ENCODE measurements at places on chromosomes 13 and 19.
A peak's percentile ranks its signal among the peaks of the same experiment; 100 is the strongest.

- no peak for DNase-seq
Measured at GRCh38 chr19:21127001-21127400, 14.8 kb upstream of the ZNF431 start.

DNA sequence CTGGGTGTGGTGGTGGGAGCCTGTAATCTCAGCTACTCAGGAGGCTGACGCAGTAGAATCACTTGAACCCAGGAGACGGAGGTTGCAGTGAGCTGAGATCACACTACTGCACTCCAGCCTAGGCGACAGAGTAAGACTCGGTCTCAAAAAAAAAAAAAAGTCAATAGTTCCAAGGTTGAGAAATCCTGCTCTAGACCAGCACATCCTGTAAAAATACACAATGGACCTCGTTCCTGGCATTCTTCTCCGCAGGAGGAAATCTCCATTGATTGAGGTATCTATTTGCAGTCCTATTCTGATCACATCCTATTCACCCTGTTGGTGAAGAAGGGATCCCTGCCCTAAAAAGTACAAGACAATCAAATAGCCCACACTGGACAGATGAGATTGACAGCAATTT lies 15.2 kb downstream of the ZFP14 start:
- DNase-seq: no peak

DNA sequence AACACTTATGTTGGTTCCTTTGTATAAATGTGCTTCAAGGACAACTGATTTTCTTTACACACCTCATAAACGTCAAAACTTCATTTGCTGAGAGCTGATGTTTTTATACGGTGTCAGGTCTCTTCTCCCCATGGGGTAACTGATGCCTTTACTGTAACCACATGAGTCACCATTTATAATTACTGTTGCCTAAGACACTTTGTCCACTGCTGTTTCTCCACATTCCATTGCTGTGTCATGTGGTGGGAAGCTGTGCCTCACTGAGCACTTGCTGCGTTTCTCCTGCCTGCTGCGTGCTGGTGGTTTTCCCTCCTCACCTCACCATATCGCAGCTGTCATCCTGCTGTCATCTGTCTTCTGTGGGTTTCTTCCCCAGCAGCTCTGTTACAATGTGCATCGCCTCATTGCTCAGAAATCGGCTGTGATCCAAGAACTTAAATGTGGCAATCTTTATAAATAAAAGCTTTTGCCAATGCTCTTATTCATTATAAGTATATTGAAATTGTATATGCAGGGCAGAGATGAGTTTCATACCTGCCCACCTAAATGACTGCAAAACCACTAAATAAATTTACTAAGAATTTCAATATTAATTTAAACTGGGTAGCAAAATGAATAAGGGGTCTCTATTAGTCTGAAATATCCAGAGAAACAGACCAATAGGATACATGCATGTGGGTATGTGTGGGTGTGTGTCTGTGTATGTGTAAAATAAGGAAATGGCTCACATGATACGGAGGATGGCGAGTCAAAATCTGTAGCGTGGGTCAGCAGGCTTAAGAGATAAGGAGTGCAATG lies 547.0 kb upstream of the SLITRK5 start:
- no peak for DNase-seq

DNA sequence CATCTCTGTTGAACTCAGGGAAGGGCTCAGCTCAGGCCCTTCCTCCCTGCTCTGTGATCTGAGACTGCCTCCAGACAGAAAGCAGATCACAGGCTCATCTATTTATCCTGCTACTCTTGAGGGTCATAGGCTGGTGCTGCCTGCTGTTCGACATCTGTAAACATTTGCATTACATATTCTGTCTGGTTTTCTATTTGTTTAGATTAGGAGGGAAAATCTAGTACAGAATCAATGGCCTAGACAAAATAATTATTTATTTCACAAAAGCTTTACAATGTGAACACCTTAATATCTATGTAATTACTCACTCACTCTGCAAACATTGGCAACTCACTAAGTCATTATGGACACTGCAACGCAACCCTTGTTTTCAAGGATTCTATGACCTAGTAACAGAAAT lies 43.0 kb downstream of the CEP89 start:
- DNase-seq: no peak

DNA sequence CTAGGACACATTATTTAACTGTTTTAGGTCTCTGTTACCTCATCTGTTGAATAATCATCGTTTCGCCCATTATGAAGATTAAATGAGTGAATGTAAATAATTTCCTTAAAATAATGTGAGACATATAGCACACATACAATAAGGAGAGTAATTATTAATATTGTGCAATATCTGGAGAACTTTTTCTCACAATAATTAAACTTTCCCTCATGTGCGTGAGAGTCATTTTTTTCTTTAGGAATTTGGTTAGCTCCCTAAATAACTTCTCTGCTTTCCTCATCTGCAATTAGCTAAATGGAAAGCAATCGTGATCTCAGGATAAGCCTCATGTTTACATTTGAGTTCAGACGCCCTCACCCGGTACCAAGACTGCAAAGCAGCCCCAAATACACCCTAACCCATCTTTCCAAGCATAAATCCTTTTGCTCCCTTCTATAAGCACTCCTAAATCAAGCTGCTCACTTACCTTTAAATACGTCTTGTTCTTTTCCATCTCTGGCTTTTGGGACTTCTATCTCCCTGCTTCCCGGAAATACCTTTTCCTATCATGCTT lies 78.8 kb downstream of the MZT1 start:
- DNase-seq: no peak

GRCh38 chr19:44643605-44644401 lies at the start of gene PVR:
Gene PVR, plus strand, starts transcription at chr19:44643910. Its CDS starts 187 bp downstream, at chr19:44644097.
- DNase-seq: peak; percentile 14

GRCh38 chr19:55339889-55340783 lies 460 bp downstream of the KMT5C start:
- no peak for DNase-seq

DNA sequence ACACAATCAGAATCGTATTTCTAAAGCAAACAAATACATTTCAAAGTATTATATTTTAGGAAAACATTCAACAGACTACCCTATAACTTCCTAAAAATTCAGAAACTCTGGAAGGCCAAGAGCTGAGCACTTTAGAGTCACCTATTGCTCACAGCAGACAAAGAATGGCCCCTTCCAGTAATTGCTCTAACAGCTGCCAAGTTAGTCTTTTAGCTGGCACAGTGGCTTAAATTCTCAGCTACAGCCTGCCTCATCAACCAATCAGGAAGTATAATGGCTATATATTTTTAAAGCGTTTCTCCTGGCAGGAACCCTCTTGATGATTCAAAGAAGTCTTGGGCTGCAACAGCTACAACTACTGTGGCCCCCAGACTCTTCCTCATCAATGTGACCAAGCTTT lies 14.9 kb upstream of the SLITRK5 start:
- DNase-seq: no peak

DNA sequence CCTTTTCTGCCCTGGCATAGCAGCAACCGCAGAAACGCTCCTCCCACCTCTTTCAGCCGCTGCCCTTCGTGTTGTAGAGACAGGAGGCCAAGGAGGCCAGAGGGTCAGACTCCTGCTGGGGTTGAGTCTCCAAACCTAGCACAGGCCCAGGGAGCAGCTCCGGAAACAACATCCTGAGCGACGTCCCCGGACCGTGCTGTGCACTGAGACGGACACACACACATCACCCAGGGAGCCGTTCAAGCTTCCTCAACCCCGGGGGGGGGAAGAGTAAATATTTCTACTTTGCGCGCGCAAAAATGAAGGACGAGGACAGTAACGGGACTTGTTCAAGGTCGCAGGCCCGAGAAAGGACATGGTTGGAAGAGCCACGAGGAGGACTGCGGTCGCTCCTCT lies 657 bp downstream of the ZNF550 start:
- DNase-seq: peak; percentile 4

DNA sequence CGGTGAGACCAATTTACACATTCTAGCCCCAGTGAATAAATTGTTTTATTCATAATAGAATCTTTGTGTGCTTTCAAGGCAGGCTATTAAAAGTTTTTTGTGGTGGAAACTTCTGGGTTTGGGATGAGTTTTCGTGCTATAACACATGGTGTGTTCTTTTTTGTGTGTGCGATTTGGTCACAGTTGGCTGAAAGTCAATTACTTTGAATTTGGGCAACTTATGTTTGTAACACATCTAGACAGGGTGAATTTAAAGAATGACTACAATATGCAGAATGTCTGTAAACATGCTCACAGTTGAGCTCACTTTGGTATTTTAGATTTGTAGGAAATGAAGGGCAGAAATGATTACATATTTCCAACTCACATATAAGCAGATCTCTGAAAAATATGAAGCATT lies 307.1 kb downstream of the OXGR1 start:
- no peak for DNase-seq

- DNase-seq: no peak
Measured at GRCh38 chr13:71721104-71721503, 145.9 kb downstream of the DACH1 start.

GRCh38 chr13:111247552-111247951 lies 72.9 kb upstream of the TEX29 start:
- no peak for DNase-seq

DNA sequence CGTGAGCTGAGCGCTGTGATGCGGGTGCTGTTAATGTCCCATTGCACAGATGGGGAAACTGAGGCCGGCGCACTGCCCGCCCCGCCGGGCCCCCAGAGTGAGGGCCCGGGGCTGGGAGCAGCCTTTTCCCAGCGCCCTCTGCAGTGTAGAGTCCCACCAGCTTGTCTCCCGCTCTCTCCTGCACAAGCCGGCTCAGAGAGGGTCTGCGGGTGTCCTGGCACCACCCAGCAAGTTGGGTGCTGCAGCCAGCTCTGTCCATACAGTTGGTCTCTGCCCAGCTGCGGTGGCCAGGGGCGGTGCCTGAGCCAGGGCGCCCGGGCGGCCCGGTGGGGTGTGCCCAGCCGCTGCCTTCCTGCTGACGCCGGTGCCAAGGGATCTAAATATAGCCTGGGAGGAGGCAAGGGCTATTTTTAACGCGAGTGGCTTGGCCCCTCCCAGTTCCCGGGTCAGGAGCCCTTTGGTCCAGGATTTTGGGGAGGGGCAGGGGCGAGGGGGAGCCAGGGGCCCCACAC lies 19.3 kb downstream of the GADD45B start:
- DNase-seq: no peak

GRCh38 chr13:42821437-42821836 lies 40.1 kb downstream of the FAM216B start:
- no peak for DNase-seq

- no peak for DNase-seq
Measured at GRCh38 chr13:39877134-39877533, 221.7 kb downstream of the COG6 start.

GRCh38 chr13:50676602-50677001 lies 166.9 kb downstream of the DLEU7 start:
- no peak for DNase-seq

DNA sequence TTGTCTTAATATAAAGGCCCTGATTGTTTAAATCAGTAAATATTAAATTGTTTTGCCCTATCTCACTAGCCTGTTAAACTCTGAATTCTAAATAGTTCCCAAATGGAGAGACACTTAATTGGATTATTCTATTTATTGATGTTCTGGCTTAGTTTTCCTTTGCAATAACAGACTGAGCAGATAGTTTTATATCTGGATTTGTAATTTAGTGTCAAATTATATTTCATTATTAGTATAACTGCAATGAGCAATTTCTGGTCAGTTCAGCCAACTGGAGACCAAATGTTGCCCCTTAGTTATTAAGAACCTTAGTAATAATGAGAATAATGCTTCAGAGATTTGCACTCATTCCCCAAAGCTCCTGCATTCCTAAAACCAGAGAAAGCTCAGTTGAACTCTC lies 10.1 kb downstream of the FAM124A start:
- no peak for DNase-seq

DNA sequence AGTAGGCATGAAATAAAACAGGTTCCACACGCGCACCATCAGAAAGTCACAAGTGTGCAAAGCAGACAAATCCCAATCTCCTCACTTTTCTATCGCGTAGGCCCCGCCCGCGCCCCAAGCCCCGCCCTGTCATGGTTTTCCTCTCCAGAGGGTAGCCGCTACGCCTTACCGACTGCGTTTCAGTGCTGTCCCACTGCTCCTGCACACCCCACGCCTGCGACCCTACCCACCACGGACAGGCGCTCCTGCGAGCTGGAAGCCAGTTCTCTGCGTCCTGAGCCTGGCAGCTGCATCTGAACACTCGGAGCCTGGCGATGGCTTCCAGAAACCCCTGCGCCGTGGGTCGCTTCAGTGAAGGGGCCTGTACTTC lies 379 bp upstream of the ZNF470 start:
- peak; percentile 29 for DNase-seq

DNA sequence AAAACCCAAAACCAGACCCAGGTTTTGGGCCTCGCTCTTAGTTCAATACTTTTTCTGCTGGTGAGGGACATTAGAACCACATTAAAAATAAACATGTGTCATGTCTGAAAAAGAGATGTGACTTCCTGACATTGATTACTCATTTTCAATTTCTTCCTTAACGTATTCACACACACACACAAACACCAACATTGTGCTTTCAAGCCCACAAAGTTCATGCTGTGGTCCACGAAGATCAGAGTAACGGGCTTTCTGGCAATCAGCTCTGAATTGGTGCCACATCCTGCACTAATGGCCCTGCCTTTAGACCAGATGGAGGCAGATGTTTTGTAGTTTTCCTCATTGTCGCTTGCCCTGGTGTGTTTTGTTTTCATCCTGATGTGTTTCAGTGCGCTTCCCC lies 47.9 kb upstream of the POMP start:
- DNase-seq: no peak

DNA sequence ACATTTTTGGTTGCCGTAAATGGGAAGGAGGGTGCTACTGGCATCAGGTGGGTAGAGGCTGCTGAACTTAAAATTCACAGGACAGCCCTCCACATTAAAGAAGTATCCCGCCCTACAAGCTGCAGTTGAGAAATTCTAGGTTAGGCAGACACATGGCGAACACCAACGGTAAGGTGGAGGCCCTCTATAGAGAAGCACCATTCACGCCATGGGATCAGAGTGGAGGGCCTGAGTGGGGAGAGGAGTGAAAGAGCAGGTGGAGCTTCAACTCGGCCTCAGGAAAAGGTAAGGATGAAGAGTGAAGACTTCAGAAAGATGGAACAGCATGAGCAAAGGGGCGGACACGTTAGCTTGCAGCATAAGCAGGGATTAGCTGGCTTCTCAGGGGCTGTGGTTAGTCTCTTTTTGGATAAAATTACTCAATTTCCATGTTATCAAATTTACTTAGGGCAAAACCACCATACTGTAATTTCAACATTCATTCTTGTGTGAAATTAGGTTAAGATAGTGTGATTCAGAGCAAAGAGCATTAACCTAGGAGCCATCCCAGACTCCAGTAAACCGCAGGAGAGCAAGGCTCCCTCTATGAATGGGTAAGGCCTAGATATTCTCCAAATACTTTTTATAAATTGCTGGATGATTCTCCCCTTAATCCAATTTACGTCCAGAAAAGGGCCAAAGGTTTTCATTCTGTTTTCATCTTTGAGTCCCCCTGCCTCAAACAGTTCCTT lies 1.2 kb downstream of the EEF1AKMT1 start:
- no peak for DNase-seq

DNA sequence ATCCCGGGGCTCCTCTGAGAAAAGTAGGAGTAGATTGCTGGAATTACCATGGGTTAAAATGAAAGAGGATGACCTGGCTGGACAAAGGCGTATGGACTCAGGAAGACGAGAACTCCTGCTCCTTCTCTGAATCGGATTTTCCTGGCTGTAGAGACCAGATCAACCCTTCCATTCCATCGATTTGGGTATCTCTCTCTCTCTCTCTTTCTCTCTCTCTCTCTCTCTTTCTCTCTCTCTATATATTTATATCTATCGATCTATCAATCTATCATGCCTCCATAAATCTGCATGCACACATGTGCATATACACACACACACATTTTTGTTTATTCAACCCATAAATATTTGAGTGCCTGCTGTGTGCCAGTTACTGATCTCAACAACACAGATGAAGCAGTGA lies 234.9 kb downstream of the LMO7 start:
- DNase-seq: no peak

- no peak for DNase-seq
Measured at GRCh38 chr13:71663431-71663830, 203.6 kb downstream of the DACH1 start.

Measured in activated CD4-positive, alpha-beta T cell treated with anti-CD3 and anti-CD28 coated beads for 4 hours (primary cell).